Regular cardiac myocyte (primary cell): ENCODE measurements at places on chromosomes 6 and 20. TPM values are rescaled to one million over a fixed set of nuclear protein-coding genes. Genes with fewer than 3 reads are reported as not detected.

The GNAS-AS1 gene
- 0.58 and 1.1 TPM in 2 replicates for total RNA-seq

The MGME1 gene
- 5.1 and 13.0 TPM in 2 replicates for total RNA-seq

The SYNCRIP gene
- 42.8 and 91.6 TPM in 2 replicates for total RNA-seq

The RTEL1 gene
- total RNA-seq, result 6.2 and 13.8 TPM in 2 replicates

The SLC22A2 gene
- under 0.01 TPM in 1 of 2 replicates, not detected in the other for total RNA-seq

The MSH5 gene
- total RNA-seq, result 4.4 and 5.4 TPM in 2 replicates

The GRM4 gene
- under 0.01 TPM in 1 of 2 replicates, not detected in the other for total RNA-seq

The NKAPL gene
- total RNA-seq, result 2.1 and 3.1 TPM in 2 replicates

The CDH26 gene
- under 0.01 and 0.28 TPM in 2 replicates for total RNA-seq

The SNPH gene
- 12.7 and 13.6 TPM in 2 replicates for total RNA-seq

The RIPPLY2 gene
- total RNA-seq, result not detected in 2 replicates

The PNPLA1 gene
- total RNA-seq, result not detected in 2 replicates

The ABRACL gene
- total RNA-seq, result 25.9 and 47.2 TPM in 2 replicates

The SYNDIG1 gene
- 0.58 and 1.4 TPM in 2 replicates for total RNA-seq

The GJA1 gene
- 574 and 739 TPM in 2 replicates for total RNA-seq

The FAM209B gene
- total RNA-seq, result not detected in 2 replicates

The PAX1 gene
- total RNA-seq, result not detected in 2 replicates

The DNAH8 gene
- under 0.01 TPM in 1 of 2 replicates, not detected in the other for total RNA-seq

The ELOVL2 gene
- 0.38 and 2.8 TPM in 2 replicates for total RNA-seq

The ALDH5A1 gene
- total RNA-seq, result 0.96 and 1.7 TPM in 2 replicates

The MYLK2 gene
- under 0.01 and 0.19 TPM in 2 replicates for total RNA-seq

The KCNB1 gene
- total RNA-seq, result under 0.01 TPM in 2 replicates

The RHAG gene
- not detected in 2 replicates for total RNA-seq

The DNMT3B gene
- total RNA-seq, result 2.0 and 2.1 TPM in 2 replicates

The TGM3 gene
- 0.19 and 0.28 TPM in 2 replicates for total RNA-seq

The SLC17A3 gene
- total RNA-seq, result not detected in 2 replicates

The TRIM38 gene
- total RNA-seq, result 7.5 and 9.0 TPM in 2 replicates

The ELOVL4 gene
- 6.2 and 7.3 TPM in 2 replicates for total RNA-seq

The MYH7B gene
- total RNA-seq, result under 0.01 TPM in 1 of 2 replicates, not detected in the other

The STMND1 gene
- total RNA-seq, result not detected in 2 replicates

The BPI gene
- 0.28 TPM in 1 of 2 replicates, not detected in the other for total RNA-seq

The ABHD16B gene
- not detected in 2 replicates for total RNA-seq

The PHF3 gene
- total RNA-seq, result 34.3 and 60.6 TPM in 2 replicates

The BPIFB2 gene
- total RNA-seq, result not detected in 2 replicates

The KIF25 gene
- total RNA-seq, result 0.38 and 2.0 TPM in 2 replicates

The TSPO2 gene
- total RNA-seq, result not detected in 2 replicates

The OLIG3 gene
- total RNA-seq, result not detected in 2 replicates

The SPATS1 gene
- not detected in 2 replicates for total RNA-seq

The C6orf120 gene
- total RNA-seq, result 44.7 and 44.8 TPM in 2 replicates

The GPR63 gene
- total RNA-seq, result 0.28 and 0.38 TPM in 2 replicates

The GTSF1L gene
- total RNA-seq, result not detected in 2 replicates

The TRPC4AP gene
- 82.3 and 120 TPM in 2 replicates for total RNA-seq

The TP53TG5 gene
- under 0.01 TPM in 1 of 2 replicates, not detected in the other for total RNA-seq

The BPHL gene
- 9.6 and 11.0 TPM in 2 replicates for total RNA-seq

The TCF21 gene
- total RNA-seq, result 8.2 and 8.5 TPM in 2 replicates

The HLA-A gene
- 160 and 680 TPM in 2 replicates for total RNA-seq

The PRL gene
- not detected in 2 replicates for total RNA-seq
